ENCODE measurements at places on chromosomes 5 and 9.
A peak's percentile ranks its signal among the peaks of the same experiment; 100 is the strongest.

- DNase-seq: no peak
Measured at GRCh38 chr5:16965581-16965980, 29.5 kb upstream of the MYO10 start.

GRCh38 chr9:114551750-114552685 is 35.6 kb upstream of the ATP6V1G1 start:
- DNase-seq: peak; percentile 96

DNA sequence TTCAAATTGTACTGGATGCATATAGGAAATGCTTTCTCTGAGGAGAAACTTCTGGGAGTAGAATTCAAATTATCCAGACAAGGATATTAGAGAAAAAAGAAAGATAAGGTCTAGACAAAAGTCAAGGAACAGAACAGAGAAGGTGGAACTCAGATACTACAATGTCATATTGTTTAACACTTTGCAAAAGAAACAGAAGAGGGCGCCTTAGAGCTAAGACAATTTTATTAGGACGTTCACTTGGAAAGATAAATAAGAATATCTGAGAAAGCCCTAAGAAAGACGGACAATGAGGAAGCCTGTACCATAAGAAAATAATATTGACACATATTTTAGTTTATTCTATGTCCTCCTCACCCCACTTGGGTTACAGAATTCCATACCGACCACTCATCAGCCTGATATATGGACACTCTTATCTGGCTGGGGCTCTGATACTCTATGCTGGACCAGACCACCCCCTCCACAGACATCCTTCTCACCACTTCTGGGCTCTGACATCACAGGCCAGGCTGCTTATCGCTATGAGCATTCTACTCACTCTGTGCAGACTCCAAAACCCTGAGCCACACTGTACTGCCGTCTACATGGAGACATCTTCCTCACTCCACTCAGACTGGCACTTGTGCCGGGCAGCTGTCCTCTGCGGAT is 9.1 kb upstream of the AK3 start:
- peak; percentile 38 for DNase-seq

GRCh38 chr5:159453209-159453608 is 122.9 kb upstream of the IL12B start:
- no peak for DNase-seq

- DNase-seq: no peak
Measured at GRCh38 chr9:132456241-132456640, 46.2 kb downstream of the CFAP77 start.

GRCh38 chr9:16030528-16031185 is 477.8 kb downstream of the CCDC171 start:
- peak; percentile 93 for DNase-seq

DNA sequence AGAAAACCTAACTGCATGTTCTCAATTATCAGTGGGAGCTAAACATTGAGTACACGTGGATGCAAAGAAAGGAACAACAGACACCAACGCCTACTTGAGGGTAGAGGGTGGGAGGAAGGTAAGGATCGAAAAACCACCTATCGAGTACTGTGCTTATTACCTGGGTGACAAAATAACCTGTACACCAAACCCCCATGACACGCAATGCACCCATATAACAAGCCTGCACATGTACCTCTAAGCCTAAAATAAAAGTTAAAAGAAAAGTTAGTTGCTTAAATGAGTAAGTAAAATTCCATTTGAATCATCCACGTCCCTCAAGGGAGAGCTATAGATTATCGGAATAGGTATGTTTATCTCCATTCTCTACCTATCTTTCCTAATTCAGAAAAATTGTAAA is 210.2 kb upstream of the ADCY2 start:
- DNase-seq: no peak

- DNase-seq: no peak
Measured at GRCh38 chr9:227860-228259, 13.2 kb downstream of the DOCK8 start.

- DNase-seq: no peak
Measured at GRCh38 chr9:134178768-134179551, 14.6 kb upstream of the RNU6ATAC start.

DNA sequence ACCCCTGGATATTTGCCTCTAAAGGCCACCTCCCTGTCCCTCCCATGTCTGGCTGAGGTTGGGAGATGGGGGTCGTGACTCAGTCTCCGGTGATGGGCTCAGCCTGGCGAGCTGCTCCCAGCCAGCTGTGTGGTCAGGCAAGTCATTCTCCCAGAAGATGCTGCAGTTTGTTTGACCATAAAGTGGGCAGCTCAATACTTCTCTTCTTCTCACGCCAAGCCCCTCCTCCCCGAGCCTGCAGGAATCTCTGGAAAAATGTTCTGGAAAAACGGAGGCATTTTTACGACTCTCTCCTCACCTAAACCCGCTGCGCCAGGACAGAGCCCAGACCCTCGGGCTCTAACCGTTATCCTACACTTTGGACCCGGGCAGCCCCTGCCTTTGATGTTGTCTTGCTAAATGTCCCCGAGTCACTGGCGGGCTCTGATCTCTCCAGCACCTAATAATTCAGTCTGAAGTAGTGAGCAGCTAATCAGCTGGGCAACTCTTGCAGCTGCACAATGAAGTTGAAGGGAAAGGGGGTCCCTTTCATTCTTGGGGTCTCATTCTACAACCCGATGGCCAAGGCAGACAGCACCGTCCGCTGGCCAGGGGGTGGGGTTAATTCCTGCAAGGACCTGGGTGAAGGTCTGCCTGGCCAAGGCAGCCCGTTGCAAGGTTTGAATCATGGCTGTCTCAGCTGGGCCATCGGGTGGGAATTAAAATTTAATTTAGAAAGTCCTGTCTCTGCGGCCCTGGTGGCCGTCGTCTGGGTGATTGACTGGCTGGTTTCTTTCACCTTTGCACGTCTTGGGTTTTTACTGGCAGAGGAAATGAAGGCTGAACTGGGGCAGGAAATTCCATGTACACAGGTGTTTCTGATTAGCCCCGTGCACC is 12.3 kb downstream of the DCANP1 start:
- DNase-seq: no peak

DNA sequence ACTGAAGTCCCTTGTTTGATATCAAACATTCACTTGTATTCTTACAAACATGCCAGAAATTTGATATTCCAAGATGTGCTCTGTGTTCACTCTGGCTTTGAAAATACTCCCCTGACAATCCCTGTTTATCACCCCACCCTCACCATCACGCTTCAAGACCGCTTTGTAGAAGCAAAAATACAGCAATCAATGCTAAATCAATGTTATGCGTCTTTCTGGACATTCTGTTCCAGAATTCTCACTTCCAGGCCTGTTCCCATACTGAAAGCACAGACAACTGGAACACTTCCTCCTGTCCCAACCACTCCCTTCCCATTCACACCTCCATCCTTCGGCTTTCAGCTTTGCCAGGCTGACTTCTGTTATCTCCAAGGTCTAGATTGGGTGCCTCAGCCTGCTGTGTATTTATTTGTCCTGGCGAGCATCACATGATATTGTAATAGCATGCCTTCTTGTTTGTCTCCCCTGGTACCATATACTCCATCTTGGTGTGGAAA is 72.8 kb downstream of the SNCAIP start:
- DNase-seq: no peak
